Left colon (tissue), 2 donors: ENCODE measurements at places on chromosomes 3 and 15.

DNA sequence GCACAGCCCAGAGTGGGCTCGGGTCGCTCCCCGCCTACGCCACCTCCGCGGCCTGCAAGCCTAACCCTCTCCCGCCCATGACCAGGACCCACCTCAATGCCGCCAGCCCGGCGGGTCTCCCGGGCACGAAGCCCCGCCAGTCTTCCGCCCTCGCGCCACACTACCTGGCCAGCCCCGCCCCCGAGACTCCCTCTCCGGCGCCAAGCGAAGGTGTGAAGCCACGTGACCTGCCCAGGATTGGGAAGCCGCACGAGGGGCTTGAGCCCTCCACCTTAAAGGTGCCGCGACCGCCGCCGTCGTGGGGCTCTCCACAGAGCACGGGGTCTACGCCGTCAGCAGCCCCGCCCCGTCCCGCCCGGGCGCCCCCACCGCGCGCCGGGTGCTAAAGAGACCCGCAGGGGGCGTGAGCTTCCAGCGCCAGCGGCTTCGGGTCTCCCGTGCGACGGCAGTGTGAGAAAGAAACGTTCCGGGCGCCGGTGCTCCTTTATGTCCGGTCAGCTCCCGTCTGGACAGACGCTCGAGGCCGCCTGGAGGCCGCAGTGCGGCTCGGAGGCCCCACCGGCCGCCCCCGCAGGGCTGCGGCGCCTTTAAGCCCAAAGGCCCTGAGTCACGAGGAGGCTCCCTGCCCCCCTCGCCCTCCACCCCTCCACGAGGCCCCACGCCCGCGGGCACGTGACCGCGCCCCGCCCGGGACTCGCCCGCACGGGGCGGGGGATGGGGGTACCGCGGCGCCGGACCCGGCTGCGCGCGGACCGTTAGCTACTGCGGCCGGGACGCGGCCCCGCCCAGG lies at the start of gene CPEB1:
TSS of gene CPEB1 (minus strand) at position 319 of the 790 bp plus-strand sequence. CDS start 18,904 bp downstream, outside the sequence.
- DNase-seq = peak; percentile 37

DNA sequence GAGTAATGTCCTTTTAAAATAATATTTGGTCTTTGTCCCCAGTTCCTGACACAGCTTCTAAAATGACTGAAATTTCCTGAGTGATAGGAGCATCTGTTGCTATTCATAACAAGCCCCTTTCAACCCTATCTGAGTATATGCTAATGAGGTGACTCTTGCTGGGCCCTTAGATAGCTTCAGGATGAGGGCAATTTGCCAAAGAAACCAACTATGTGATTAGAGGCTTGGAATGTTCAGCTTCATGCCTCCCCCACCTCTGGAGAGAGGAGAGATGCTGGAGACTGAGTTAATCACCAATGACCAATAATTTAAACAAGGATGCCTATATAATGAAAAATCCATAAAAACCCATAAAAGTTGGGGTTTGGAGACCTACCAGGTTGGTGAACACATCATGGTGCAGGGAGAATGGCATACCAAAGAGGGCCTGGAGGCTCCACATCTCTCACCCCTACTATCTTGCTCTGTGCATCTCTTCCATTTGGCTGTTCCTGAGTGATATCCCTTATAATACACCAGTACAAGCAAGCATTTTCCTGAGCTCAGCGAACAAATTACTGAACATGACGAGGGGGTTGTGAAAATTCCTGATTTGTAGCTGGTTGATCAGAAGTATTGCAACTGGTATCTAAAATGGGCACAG lies 189.2 kb downstream of the ECT2 start:
- no peak for DNase-seq

DNA sequence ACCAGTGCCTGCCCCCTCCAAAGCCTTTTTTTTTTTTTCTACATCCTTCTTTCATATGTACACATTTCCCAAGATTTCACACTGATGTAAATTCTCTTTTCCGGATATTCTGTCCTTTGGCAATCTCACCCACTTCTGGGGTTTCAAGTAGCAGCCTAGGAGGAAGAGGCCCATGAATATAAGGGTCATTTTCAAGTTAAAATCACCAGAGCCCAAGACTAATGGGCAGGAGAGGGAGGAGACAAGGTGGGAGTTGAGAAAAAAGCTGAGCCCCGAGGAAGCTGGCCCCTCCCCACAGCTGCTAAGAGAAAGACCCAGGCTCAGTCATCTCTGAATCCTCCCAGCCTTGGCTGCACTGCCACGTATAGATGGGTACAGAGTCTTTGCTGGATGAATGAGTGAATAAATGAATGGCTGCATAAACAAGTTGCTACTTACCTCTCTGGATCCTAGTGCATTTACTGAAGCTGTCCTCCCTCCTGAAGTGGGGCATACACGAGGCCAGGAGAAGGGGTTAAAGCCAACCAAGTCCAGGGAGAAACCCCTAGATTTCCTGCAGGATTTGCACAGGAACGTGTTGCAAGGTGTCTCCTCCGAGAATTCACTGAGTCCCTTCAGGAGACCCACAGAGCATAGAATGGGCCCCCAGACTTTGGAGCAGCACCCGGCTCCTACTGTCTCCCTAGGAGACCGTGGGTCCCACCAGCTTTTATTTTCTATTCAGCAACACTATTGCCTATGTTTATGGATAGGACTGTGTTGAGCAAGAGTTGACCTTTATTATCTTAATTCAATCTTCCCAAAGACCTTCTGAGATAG lies 100.8 kb upstream of the LIPC start:
- no peak for DNase-seq

- DNase-seq = no peak
Observed at GRCh38 chr3:190101320-190102011, 19.2 kb downstream of the P3H2 start.

- DNase-seq = no peak
Observed at GRCh38 chr3:177437513-177438337, 240.4 kb upstream of the TBL1XR1 start.

- no peak for DNase-seq
Observed at GRCh38 chr3:186789554-186790260, 6.3 kb downstream of the EIF4A2 start.

DNA sequence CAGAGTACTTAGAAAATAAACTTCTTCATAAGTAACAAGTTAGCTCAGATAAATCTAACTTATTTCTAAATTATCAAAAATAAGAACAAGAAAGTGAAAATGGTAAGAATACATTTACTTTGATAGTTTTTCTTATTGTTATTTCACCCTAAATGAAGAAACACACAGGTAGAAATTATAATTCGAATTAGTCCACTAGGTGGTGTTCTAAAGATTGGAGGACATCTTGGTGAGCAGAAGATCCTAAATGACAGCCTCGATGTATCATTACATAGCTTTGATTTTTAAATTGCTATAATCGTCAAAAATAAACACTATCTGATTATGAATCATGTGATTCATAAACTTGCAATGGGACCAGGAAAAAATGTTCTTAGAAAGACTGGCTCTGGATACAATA lies 280.8 kb upstream of the UBE2E2 start:
- no peak for DNase-seq

- peak; percentile 64 for DNase-seq
Observed at GRCh38 chr3:197749315-197749600, 425 bp upstream of the FYTTD1 start.

- no peak for DNase-seq
Observed at GRCh38 chr15:73321496-73322450, 47.0 kb downstream of the HCN4 start.

- DNase-seq = no peak
Observed at GRCh38 chr3:13880811-13881156, 913 bp upstream of the WNT7A start.

- DNase-seq = no peak
Observed at GRCh38 chr3:40841131-40841530, 316.4 kb downstream of the ZNF621 start.

DNA sequence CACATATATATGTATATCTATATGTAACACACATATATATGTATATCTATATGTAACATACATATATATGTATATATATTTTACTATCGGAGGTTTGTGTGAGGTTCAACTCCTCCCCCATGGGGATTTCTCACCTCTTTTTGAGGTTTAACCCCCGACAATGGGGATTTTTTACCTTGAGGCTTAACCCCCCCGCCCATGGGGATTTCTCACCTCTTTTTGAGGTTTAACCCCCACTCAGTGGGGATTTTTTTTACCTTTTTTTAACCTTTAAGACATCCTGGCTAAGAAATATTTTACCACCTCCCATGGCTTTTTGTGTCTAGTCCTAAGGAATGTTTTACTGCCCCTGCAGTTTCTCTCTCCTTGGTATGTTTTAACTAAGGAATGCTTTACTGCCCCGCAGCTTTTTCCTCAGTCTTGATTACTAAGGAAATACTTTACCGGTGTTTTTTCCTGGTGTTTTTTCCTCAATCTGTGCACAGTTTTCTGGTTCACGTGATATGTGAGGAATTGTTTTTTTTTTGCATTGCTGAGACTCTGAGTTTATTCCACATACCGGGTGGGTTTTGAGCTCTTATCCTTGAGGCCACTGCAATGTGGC lies 185.2 kb downstream of the KLF13 start:
- DNase-seq = no peak

- no peak for DNase-seq
Observed at GRCh38 chr3:147736226-147736625, 327.1 kb downstream of the ZIC1 start.

DNA sequence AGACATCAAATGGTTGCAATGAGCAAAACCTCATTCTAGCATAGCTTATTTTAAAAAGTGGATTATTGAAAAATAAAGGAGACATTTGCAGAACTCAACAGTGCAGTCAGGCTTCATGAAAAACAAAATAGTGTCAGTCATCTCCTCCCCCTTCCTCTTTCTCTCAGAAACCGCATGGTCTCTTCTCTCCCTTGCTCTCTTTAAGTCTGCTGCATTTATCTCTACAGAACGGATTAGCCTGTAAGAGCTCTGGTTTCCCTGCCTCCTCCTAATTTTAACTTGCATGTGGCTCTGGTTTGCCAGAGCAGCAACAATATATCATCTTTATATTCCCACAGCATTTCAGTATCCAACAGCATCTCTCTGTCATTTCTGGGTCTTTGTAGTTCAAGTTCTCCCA lies 609.0 kb downstream of the MECOM start:
- DNase-seq = no peak

DNA sequence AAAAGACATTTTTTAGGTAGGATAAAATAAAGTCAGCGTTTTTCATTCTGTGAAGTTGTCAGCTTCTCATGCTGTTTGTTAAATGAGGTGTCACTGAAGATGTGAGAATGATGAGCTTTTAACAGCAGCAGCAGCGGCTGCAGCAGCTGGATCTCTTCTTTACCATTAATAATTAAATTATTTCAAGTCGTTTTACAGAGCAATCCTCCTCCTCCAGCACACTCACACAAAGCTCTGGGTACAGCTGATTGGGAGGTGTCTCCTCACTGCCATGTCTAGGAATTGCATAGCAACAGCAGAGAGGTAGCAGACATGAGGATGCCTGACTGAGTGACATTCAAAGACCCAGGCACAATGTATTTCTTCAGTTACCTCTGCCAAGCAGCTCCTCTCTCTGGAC lies 46.7 kb upstream of the PLAAT1 start:
- DNase-seq = no peak

- no peak for DNase-seq
Observed at GRCh38 chr15:25345943-25346342, 92.9 kb downstream of the UBE3A start.

GRCh38 chr3:193586526-193586925 lies 6.5 kb upstream of the OPA1 start:
- no peak for DNase-seq

- no peak for DNase-seq
Observed at GRCh38 chr15:25238126-25238525, 200.7 kb downstream of the UBE3A start.

- DNase-seq = no peak
Observed at GRCh38 chr15:49137861-49138260, 17.5 kb downstream of the COPS2 start.

DNA sequence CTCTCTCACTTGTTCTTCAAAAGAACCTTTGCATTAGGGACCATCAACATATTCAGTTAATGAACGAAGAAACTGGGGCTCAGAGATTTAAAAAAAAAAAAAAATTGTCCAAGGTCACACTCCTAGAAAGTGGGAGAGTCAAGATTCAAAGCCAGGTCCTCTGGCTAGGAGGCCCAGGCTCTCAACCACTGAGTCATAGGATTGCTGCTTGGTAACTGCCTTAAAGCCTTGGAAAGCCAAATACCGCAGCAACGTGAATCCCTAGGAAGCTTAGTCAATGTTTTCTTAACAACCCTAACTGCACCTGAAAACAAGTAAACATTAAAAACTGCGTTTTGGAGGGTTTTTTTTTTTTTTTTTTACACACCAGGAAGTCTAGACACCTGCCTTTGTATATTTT lies 156.8 kb downstream of the WNT5A start:
- DNase-seq = no peak

DNA sequence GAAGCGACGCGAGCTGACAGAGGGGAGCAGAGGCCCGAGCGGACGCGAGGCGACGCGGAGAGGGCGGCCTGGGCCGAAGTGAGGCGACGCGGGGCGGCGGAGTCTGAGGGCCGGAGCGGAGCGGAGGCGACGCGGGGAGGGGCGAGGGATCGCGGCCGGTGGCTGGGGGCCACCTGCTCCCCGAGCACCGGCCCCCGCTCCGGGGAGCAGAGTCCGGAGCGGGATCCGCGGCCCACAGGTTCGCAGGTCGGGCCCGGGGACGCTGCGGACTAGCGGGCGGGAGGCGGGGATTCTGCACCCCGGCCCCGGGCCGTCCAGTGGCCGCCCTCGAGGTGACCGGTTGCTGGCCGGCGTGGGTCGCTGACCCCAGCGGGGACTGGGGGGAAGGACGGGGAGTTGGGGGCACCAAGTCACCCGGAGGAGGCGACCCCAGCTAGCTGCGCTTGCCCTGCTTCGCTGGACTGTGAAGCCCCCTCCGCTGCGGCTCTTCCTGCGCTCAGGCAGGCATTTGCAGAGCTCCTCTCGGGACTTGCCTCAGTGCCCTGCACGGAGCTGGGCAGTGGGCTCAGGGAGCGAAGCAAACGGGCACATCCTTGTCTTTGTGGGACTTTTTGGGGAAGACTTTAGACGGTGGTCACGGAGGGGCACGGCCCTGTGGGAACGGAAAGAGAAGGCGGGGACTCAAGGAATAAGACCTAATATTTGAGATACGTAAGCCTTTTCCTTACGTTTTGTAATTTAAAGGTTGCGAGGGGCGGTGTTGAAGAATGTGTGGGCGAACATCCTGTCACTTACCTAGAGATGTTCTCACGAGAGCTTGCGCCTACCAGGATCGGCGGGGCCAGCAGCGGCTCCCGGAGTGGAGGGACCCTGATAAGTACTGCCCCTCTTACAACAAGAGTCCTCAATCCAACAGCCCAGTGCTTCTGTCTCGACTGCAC lies 566 bp downstream of the HMCES start:
- no peak for DNase-seq

- DNase-seq = no peak
Observed at GRCh38 chr3:65930648-65931047, 108.1 kb downstream of the MAGI1 start.

- DNase-seq = peak; percentile 74
Observed at GRCh38 chr15:63048776-63049665, 6.5 kb downstream of the TPM1 start.
